GM04503 (cell line): ENCODE measurements at places on chromosomes 12 and 14.

- DNase-seq: no peak
Observed at GRCh38 chr14:100677554-100678468, 48.9 kb upstream of the DLK1 start.

- no peak for DNase-seq
Observed at GRCh38 chr14:63542231-63542999, 762 bp downstream of the PPP2R5E start.

- DNase-seq: no peak
Observed at GRCh38 chr14:76784881-76785280, 23.6 kb downstream of the VASH1 start.

GRCh38 chr14:53376064-53376463 is 222.9 kb upstream of the DDHD1 start:
- no peak for DNase-seq

GRCh38 chr14:59085207-59085739 is 103.2 kb upstream of the DAAM1 start:
- DNase-seq: no peak

GRCh38 chr12:95701275-95701674 is 89.3 kb downstream of the NTN4 start:
- DNase-seq: peak; percentile 13

DNA sequence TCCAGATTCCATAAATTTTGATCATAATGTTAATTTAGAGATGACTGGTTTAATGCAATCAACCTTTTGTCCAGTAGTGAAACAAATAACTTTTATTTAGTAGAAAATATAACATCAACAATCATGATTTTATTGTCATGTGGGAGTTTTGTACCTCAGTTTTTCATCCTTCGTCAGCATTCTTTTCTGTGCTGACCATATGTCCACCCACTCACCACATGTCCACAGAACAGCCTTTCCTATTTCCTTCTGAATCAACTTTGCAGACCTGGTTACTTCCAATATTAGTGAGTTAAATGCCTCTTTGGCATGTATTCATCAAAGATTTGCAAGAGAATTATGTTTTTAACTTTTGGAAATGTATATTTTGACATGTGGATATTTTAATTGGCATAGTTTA is 36.8 kb upstream of the CNTN1 start:
- no peak for DNase-seq

GRCh38 chr14:65302571-65303189 is 109.8 kb upstream of the FUT8 start:
- no peak for DNase-seq

DNA sequence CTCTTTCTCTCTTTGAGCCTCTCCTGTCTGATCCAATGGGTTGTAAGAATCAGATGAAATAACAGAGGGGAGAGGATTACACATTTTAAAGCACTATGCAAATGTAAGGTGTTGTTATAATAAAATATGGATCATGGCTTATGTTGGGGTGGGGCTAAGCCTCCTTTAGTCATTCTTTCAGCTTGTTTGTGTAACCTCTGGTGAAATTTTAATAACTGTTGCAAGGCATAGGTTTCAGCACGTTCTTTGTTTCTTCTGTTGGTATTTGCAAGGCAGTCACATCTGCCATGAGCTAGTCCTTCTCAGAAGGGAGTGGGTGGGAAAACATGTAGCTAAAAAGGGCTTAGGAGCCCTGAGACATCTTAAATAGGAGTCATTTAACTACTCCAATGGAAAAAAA is 74.8 kb upstream of the FRMD6 start:
- peak; percentile 60 for DNase-seq

DNA sequence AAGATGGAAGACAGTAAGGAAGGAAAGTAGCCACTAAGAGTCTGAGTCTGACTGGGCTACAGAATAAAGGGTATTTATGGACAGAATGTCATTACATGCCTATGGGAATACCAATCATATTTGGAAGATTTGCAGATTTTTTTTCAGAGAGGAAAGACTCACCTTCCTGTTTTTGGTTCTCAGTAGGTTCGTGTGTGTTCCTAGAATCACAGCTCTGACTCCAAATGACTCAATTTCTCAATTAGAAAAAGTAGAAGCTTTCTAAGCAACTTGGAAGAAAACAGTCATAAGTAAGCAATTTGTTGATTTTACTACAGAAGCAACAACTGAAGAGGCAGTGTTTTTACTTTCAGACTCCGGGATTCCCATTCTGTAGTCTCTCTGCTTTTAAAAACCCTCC is 15.4 kb upstream of the PAPLN start:
- peak; percentile 32 for DNase-seq

DNA sequence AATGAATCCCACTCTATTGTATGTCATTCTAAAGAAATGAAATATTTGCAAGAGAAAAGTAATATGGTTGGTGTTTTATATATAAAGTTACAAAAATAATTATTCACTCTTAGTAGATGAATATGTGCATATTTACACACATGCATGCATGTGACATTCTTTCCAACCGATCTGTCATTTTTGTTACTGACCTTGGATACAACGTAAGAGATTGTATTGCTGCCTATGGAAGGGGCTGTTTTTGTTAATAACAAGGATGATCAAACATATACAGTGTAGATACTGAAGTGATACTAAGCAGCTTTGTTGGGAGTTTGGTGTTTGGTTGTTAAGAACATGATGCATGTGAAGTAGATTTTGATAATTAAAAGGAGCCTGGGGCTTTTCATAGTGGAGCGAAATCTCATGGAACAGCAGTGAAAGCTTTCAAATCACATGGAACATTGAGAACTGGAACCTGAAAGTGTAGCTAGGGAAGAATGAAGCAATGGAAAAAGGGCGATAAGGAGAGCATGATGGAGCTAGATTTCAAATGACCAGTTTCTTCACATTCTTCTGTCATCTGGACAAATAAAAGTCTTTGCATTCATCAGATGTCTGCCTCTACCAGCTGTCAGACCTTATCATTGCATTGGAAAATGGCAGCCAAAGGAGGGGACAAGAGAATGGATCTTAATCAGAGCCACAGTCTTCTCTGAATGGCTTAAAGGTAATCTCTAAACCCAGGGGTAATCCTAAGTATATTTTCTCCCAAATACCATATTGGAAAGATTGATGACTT is 10.0 kb downstream of the BORCS5 start:
- no peak for DNase-seq

GRCh38 chr12:105944628-105945027 is 194.1 kb downstream of the NUAK1 start:
- DNase-seq: no peak

- DNase-seq: no peak
Observed at GRCh38 chr12:7346551-7347225, 42.8 kb downstream of the ACSM4 start.

- peak; percentile 15 for DNase-seq
Observed at GRCh38 chr12:39368096-39368495, 74.8 kb downstream of the KIF21A start.

- DNase-seq: no peak
Observed at GRCh38 chr12:130796985-130797686, 41.9 kb downstream of the STX2 start.

GRCh38 chr12:122882908-122883558 is 12.9 kb downstream of the VPS37B start:
- no peak for DNase-seq

DNA sequence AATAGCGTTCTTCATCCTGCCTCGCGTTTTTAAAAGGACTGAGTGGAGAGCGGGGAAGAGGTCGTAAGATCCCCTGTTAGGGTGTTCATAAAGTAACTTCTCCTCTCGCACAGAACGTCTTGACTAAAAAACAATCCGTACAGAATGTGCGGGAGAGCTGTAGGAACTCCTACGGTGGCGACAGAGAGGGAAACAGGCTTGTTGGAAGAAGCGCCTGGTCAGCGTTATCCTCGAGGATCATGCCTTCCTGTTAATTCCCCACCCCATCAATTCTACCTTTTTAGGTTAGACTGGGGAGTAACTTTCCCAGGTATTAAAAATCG is 399 bp upstream of the WASHC4 start:
- DNase-seq: no peak

- no peak for DNase-seq
Observed at GRCh38 chr14:95047754-95048153, 109.6 kb downstream of the DICER1 start.

DNA sequence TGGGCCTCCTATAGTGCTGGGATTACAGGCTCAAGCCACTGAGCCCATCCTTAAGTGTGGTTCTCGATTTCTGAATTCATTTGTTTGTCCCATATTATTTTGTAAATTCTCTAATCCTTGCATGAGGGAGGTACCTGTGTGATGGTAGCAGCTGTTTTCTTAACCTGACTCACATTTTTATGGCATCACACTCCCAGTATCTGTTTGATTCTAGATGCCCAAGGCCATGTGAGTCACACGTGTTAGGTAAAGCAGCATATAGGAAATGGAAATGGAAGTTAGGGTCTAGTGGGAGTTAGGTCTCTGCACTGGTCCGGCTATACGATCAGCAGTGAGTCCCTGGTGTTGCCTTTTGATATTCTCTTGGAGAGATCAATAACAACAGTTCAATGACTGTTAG is 198.1 kb downstream of the ERC1 start:
- no peak for DNase-seq

DNA sequence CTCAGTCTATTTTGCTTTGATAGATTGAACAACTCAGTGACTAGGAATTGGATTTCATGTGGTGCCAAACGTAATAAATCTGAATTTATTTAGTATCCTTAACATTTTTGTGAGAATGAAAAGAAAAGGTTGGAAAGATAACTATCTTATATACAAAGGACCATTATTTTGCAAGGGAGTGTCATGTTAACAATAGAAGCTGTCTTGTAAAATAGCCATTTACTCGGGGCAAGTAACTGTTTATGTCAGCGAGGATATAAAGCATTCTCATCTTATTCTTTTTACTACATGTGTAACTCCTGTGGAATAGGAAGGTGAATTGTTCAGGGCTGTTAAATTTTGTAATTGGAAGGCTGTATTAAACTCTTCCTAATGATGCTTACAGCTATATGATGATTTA is 5.9 kb downstream of the RERGL start:
- no peak for DNase-seq

DNA sequence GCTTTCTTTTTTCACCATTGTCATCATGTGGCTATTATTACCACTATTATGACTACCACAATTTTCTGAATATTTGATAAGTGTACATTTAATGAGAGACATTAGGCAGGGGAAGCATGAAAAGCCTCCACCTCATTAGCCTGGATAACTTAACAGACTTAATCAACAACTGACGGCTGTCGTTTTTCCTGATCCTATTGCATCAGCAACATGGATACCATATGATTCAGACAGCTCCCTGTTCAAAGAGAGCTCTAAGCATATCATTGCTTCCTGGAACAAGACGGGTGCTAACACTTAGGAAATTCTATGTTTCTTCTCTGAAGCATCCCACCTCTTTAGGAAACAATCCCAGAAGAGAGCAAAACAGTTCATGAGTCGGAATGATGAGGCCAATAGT is 765.2 kb downstream of the NOVA1 start:
- no peak for DNase-seq

- DNase-seq: no peak
Observed at GRCh38 chr12:42162193-42162592, 17.5 kb upstream of the GXYLT1 start.

DNA sequence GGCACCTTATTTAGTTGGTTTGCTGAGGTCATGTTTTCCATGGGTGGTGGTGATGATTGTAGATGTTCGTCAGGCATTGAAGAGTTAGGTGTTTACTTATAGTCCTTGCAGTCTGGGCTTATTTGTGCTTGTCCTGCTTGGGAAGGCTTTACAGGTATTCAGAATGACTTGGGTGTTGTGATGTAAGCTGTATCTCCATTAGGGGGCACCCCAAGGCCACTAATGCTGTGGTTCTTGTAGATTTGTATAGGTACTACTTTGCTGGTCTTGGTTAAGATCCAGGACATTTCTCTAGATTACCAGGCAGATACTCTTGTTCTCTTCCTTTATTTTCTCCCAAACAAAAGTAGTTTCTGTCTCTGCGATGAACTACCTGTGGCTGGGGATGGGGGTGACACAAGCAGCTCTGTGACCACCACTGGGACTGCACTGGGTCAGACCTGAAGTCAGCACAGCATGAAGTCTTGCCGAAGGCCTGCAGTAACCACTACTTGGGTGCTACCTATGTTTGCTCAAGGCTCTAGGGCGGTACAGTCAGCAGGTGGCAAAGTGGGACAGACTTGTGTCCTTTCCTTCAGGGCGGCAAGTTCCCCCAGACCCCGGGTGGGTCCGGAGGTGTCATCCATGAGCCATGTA is 35.8 kb upstream of the FBXO33 start:
- no peak for DNase-seq

DNA sequence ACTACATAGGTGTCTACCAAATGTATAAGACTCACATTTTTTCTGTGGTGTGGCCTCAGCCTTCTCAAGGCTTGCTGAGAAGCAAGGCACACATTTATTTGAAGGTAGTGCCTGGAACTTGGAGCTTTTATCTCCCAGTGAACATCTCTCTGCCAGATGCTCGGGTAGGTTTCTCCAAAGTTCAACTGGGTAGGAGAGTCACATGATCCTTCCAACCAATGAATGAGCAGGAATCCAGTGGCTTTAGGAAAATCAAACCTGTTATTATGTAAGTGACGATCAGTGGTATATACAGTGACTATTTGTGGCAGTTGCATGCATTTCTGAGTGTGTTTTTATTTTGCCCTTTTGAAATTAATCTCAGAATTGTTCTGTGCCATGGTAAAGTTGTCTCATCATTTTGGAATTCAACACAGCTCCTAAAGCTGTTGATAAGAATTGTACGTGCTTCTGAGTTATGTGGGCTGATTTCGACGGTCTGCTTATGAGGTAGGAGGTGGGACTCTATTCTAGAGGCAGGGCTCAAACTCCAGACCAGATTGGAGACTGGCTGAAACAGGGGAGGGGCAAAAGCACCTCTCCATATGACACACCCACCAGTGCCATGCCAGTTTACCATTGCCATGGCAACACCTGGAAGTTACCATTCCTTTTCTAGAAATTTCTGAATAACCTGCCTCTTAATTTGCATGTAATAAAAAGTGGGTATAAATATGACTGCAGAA is 57.6 kb downstream of the EID3 start:
- DNase-seq: no peak

GRCh38 chr14:74634964-74635363 is 22.9 kb upstream of the LTBP2 start:
- no peak for DNase-seq

GRCh38 chr12:44077294-44077693 is 241.4 kb downstream of the TMEM117 start:
- no peak for DNase-seq

GRCh38 chr12:65656891-65657351 is 167.4 kb upstream of the HMGA2 start:
- DNase-seq: peak; percentile 98

- DNase-seq: no peak
Observed at GRCh38 chr14:94341656-94342333, 18.7 kb upstream of the SERPINA6 start.

- no peak for DNase-seq
Observed at GRCh38 chr12:48750215-48750614, 33.7 kb upstream of the CCNT1 start.
